ENCODE measurements at places on chromosomes 1 and 21. TPM values are rescaled to one million over a fixed set of nuclear protein-coding genes. Genes with fewer than 3 reads are reported as not detected.

Gene TGFB2
- 0.80 TPM for total RNA-seq

Gene TMOD4
- 0.49 TPM for total RNA-seq

Gene FBXO2
- 11.8 TPM for total RNA-seq

Gene CFHR5
- not detected for total RNA-seq

Gene PRRX1
- total RNA-seq: 20.9 TPM

Gene LCE1D
- 942 TPM for total RNA-seq

Gene RBM11
- 0.75 TPM for total RNA-seq

Gene FBLIM1
- 14.3 TPM for total RNA-seq

Gene RSPH1
- 1.8 TPM for total RNA-seq

Gene ADCY10
- 0.10 TPM for total RNA-seq

Gene ATAD3C
- total RNA-seq: 0.17 TPM

Gene SLC25A24
- 20.3 TPM for total RNA-seq

Gene SLC44A5
- 25.4 TPM for total RNA-seq

Gene OR2L8
- total RNA-seq: not detected

Gene OR2L3
- not detected for total RNA-seq

Gene RGS8
- not detected for total RNA-seq

Gene TFF3
- 3.6 TPM for total RNA-seq

Gene LINGO4
- total RNA-seq: not detected

Gene CIART
- 20.2 TPM for total RNA-seq

Gene ACBD6
- total RNA-seq: 34.0 TPM

Gene TPTE
- not detected for total RNA-seq

Gene LRRC71
- not detected for total RNA-seq

Gene MACF1
- 427 TPM for total RNA-seq

Gene CATSPERE
- 0.91 TPM for total RNA-seq

Gene CHAF1B
- 1.6 TPM for total RNA-seq

Gene GJB5
- total RNA-seq: 154 TPM

Gene RNF115
- total RNA-seq: 10.8 TPM

Gene DYRK1A
- total RNA-seq: 82.8 TPM

Gene C21orf58
- total RNA-seq: 2.2 TPM

Gene TOR1AIP2
- 81.5 TPM for total RNA-seq

Gene DMRTA2
- total RNA-seq: not detected

Gene HCRTR1
- total RNA-seq: not detected

Gene S100A7A
- not detected for total RNA-seq

Gene LYPLA2
- total RNA-seq: 73.0 TPM

Gene FCER1A
- 20.4 TPM for total RNA-seq

Gene VASH2
- total RNA-seq: not detected

Gene REN
- total RNA-seq: 0.26 TPM

Gene ETV3L
- total RNA-seq: not detected

Gene AUNIP
- not detected for total RNA-seq

Gene EIF3I
- 189 TPM for total RNA-seq

Gene SPATA46
- total RNA-seq: not detected

Gene FMOD
- 26.0 TPM for total RNA-seq

Gene GJA9
- 0.22 TPM for total RNA-seq

Gene KRTAP10-1
- total RNA-seq: not detected

Gene HES2
- total RNA-seq: 15.4 TPM

Gene COL24A1
- 0.17 TPM for total RNA-seq

Gene FCGR3A
- total RNA-seq: 2.4 TPM

Gene SPRR4
- total RNA-seq: 142 TPM

Gene ESPN
- total RNA-seq: 31.6 TPM

Gene PKP1
- 1,274 TPM for total RNA-seq

Gene VWA5B1
- total RNA-seq: not detected

Gene LRRC39
- not detected for total RNA-seq

Gene MIXL1
- not detected for total RNA-seq

Gene DSCAM
- not detected for total RNA-seq

Gene FAM151A
- total RNA-seq: not detected

Gene SLC5A9
- total RNA-seq: 3.5 TPM

Gene PPP1R12B
- 50.8 TPM for total RNA-seq
